Activated T-cell treated with anti-CD3 and anti-CD28 coated beads, Interleukin-2, amount 50 U/mL, for 24 hours (primary cell): ENCODE measurements at places on chromosomes 11 and 22.

- DNase-seq = no peak
These were observed 96.2 kb downstream of the TSPAN18 start for GRCh38 chr11:44823006-44823405.

- no peak for DNase-seq
These were observed 29.1 kb upstream of the TMPRSS4 start for GRCh38 chr11:118047749-118048148.

DNA sequence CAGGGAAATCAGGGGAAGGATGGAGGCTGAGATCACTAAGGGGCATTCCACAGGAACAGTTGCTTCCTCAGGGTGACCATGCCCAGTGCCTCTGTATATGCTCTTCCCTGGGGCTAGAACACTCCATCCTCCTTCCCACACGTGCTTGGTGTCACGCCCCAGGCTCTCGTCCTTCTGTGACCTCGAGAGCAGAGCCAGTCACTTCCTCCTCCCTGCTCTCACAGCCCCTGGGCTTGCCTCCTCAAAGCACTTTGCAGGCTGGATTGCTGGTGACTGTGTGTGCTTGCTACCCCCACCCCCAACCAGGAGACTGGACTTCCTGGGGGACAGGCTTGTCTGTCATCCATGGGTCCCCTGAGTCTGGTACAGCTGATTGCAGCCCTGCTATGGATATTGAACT lies 56.5 kb upstream of the AMPD3 start:
- no peak for DNase-seq

- no peak for DNase-seq
These were observed 422.4 kb upstream of the CADM1 start for GRCh38 chr11:115926601-115927000.

GRCh38 chr11:69287968-69288882 lies 5.7 kb upstream of the MYEOV start:
- DNase-seq = no peak
